ENCODE measurements at places on chromosomes 3 and 15. TPM values are rescaled to one million over a fixed set of nuclear protein-coding genes. Genes with fewer than 3 reads are reported as not detected.

- no peak for DNase-seq
These were observed 269.8 kb downstream of the CHST2 start for GRCh38 chr3:143389388-143389787.

The LYSMD4 gene
- polyA plus RNA-seq, result 1.1 TPM

DNA sequence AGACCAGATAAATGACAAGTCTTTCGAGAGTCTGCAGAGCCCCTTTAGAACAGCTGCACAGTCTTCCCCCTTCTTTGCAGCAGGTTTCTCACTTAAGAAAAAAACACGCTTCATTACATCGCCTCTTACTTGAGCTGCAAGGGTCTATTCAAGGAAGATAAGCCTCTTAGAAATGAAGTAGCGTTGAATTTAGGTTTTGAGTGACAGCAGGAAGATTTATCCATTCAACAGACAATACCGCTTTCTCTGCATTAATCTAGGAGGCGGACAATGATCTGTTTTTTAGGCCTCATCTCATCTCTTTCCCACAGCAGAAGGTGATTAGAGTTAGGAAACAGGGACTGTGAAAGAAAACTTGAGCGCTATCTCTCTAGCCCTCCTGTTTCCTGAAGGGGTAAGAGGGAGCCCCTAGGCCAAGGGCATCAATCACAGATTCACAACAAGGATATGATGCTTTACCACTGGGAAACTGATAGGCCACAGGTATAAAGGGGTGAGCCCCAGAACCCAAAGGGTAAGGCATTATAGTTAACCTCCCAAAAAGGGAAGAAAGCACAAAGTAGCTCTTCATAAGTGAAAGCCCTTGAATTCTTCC lies 84.3 kb downstream of the MECOM start:
- no peak for DNase-seq

DNA sequence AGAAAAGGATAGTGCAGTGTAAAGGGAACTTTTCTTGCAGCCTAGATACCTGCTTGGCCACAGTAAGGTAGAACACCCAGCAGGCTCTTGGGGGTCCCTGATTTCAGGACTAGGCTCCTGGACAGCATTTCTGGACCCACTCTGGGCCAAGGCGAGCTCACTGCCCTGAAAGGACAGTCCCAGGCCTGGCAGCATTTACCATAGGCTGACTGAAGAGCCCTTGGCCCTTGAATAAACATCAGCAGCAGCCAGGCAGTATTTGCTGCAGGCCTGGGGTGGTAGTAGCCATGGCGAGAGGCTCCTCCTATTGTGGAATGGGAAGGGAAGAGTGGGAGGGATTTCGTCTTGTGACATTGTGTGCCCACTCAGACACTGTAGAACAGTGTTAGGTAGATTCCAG lies 529.2 kb downstream of the TUSC7 start:
- no peak for DNase-seq

DNA sequence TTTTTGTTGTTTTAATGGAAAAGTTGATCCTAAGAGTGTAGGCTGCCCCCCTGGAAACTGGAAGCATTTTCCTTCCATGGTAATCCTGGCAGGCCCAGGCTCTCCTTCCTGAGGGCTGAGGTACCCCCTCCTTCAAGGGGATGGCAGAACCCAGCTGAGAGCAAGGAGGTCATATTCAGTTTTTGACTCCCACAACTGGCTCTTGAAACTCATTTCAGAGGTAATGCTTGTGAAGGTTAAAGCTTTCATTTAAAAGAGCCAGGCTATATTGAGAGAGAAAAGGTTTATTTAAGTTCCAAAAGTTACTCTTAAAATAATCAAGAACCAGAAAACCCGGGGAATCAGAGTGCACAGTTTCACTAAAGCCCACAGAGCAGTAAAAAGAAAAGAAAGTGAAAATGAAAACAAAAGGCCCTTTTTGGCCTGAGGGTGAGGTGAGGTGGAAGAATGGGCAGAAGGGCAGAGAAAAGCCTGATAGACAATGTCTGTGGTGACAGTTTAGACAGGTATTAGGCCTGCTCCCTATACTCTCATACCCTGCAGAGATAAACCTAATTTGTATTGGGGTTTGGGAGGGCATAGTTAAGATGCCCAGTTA lies 47.0 kb upstream of the RBP1 start:
- DNase-seq, result no peak

DNA sequence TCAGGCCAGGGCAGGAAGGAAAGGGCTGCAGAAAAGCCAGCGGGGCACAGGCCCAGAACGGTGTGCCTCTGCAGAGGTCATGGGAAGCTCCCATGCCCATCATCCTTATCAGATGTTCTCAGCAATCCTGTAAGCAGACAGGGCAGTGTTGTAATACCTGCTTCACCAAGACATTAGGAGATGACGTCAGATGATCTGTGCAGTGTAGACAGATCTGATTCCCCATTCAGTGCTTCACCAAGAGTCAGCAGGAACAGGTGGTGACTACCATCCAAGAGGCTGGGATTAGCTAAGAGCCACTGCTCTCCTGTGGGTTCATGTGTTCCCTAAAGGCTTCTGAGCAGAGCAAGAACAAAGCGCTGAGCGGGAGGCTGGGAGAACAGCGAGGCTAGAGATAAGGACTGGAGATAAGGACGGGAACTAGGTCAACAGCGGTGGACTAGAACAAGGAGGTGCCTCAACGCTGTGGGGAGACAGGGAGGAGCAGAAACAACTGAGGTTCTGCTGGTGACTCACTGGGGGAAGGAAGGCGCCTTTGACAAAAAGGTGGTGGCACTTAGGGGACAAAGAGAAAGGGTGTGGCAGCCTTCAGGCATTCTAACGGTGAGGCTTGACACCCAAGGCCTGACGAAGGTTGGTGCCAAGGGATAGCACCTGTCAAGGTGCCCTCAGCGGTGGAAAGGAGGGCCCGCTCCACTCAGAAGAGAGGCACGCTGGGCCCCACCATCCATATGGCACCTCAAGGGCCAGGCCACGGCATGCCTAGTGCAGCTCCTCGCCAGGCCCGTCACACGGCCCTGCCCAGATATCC lies 28.4 kb downstream of the CCDC12 start:
- peak; percentile 95 for DNase-seq

The HAUS2 gene
- polyA plus RNA-seq, result 12.5 TPM

DNA sequence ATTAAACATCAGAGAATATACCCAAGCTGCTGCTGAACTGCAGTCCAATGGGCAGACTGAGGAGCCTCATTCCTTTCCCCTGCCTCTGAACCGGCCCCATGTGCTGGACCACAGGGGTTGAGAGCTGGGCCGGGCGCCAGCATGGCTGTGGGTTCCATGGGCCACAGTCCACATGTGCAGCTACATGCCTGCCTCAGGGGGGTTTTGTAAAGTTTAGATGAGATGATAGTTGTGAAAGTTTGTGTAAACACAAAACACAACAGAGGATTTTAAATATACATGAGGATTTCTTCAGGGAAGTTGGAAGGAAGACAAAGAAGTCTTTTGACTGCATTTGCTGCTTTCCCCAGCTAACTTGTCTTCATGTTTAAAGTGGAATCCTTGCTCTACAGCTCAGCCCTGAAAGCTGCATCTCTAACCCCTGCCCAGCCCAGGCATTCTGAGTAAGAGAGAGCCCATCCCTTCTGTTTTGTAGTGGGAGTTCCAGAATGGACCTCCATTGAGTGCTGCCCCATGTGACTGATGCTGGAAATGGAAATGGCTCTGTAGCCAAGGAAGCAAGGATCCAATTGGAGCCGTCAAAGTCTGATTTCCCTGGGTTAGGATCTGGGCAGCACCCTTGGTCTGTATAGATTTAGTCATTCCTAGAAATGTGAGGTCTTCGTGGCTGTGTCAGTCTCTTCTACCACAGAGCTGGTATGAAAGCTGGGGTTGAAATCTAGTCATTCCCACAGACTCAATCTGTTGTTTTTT lies 17.5 kb downstream of the SLC12A8 start:
- no peak for DNase-seq
